ENCODE measurements at places on chromosomes 13 and 19.

DNA sequence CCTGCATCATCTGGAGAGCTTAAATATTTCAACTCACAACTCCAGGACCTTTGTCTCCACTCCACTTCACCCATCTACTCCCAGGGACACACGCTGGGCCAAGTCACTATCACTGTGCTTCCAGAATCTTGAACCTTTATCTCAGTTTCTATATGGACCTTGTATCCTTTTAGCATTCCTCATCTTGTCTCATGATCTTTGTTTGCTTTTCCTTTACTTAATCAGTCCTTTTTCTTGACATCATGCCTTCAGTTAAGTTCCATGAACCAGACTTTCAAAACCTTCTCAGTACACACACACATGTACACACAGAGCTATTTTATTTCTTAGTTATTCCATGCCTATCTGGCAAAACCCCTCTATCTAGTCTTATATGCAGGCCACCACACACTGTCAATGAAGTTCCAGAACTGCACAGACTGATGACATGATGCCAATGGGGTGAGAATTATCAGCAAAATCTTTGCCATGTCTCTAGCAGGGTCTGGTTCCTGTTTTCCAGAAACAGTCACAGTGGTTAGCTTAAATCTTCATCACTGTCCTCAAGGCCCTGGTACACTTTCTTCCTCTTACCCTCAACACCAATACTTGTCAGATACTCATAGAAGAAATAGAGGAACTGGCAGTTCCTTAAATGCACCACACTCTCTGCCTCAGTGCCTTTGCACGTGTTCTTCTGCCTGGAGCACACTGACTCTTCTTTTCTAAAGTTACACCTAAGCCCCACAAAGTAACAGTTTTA, 77.6 kb upstream of the STARD13 start:
- DNase-seq = no peak

- no peak for DNase-seq
Observed at GRCh38 chr19:43781630-43782310, 997 bp upstream of the KCNN4 start.

GRCh38 chr13:58598241-58598640, 966.7 kb downstream of the PCDH17 start:
- DNase-seq = no peak

DNA sequence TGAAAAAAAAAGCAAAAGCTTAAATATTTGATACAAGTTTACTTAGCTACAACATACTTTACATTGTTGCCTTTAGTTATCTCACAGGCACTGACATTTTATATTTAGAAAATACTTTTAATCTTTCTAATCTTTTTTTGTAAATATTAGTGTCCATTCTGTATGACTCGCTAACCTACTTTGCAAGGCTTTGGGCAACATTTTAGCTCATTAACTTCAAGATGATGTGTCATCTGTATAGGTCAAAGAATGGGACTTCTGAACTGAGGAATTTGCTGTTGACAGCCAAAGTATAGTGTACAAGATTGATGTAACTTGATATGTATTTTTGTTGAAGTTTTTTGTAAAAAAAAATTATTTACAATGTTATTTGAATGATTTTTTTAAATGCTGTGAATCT, 2.7 kb upstream of the C1QTNF9 start:
- DNase-seq = no peak

DNA sequence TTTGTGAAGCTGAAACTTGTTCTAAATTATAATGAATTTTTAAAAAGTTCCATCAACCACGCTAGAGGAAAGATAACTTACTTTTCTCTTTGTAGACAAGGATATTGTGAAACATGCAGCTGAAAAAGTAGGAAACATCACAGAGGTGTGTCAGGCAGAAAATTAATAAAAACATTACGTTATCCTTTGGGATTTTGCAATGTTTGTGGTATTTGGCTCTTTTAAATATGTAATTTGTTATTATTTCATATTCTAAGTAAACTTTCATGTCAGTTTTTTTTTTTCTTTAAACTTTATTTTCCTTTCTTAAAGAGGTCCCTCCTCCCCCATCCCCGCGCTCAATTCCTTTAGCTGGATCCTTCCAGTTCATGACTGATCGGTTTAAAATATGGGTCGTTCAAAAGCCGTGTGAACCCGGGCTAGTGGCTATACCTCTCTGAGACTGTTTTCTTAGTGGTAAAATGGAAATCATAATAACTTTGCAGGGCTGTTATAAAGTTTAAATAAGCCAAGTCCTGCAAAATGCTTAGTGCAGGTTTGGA, 740 bp upstream of the CCDC61 start:
- DNase-seq = no peak

- DNase-seq = no peak
Observed at GRCh38 chr13:99083981-99084380, 106.1 kb upstream of the DOCK9 start.

DNA sequence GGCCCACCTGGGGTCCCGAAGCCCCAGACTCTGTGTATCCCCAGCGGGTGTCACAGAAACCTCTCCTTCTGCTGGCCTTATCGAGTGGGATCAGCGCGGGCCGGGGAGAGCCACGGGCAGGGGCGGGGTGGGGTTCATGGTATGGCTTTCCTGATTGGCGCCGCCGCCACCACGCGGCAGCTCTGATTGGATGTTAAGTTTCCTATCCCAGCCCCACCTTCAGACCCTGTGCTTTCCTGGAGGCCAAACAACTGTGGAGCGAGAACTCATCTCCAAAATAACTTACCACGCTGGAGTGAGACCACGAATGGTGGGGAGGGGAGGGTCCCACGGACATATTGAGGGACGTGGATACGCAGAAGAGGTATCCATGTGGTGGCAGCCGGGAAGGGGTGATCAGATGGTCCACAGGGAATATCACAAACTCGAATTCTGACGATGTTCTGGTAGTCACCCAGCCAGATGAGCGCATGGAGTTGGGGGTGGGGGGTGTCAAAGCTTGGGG, 1.0 kb upstream of the ICAM5 start:
- no peak for DNase-seq

GRCh38 chr13:20711301-20712044, 8.0 kb downstream of the IL17D start:
- no peak for DNase-seq

GRCh38 chr13:106660746-106661625, 93.0 kb upstream of the ARGLU1 start:
- no peak for DNase-seq

DNA sequence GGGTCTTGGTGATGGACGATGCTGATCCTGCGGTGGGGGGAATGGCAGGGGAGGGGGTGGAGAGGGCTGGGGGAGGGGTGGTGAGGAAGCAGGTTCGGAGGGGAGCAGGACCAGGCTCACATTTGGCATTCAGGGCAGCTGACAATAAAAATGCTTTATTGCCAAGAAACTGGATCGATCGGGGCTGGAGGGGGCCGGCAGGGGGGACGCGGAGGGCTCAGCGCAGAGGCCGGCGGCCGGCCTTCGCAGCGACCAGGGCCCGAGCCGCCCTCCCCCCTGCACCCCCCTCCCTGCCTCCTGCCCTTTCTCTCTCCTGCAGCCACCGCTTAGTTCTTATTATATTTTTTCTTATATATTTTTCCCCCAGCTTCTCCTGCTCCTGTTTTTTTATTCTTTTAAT, 18.1 kb upstream of the POU2F2 start:
- DNase-seq = no peak

DNA sequence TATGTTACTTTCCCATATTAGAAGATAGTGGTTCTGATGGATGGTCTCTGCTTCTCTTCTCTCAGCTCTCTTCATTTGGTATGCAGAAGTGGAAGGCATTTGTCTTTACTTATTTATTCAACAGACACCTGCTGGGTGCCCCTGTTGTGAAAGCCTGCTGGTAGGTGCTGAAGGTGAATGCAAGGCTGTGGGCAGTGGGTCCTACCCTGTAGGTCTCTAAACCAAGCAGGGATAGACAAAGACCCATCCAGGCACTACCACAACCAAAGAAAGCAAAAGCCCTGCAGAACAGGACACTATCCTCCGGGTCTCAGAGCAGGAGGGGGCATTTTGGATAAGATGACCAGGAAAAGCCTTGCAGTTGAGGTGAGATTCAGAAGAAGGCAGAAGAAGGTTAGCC, 106.1 kb downstream of the STARD13 start:
- no peak for DNase-seq

DNA sequence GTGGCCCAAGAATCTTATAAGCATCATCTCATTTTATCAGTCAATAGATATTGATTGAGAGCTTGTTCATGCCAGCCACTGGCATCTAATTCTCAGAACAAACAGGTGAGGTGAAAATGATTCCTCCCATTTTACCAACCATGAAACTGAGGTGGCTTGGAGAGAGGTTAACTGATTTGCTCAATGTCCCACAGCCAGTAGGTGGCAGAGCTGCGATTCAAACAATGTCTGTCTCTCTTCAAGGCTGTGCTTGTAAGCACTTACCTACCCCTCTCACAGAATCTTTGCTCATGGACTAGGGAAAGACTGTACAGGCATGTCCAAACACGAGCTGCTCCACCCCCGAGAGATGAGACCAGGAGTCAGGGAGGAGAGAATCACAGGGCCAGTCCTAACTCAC, 21.5 kb upstream of the GSX1 start:
- DNase-seq = no peak

- DNase-seq = no peak
Observed at GRCh38 chr19:47111682-47112165, 1.9 kb downstream of the ZC3H4 start.

DNA sequence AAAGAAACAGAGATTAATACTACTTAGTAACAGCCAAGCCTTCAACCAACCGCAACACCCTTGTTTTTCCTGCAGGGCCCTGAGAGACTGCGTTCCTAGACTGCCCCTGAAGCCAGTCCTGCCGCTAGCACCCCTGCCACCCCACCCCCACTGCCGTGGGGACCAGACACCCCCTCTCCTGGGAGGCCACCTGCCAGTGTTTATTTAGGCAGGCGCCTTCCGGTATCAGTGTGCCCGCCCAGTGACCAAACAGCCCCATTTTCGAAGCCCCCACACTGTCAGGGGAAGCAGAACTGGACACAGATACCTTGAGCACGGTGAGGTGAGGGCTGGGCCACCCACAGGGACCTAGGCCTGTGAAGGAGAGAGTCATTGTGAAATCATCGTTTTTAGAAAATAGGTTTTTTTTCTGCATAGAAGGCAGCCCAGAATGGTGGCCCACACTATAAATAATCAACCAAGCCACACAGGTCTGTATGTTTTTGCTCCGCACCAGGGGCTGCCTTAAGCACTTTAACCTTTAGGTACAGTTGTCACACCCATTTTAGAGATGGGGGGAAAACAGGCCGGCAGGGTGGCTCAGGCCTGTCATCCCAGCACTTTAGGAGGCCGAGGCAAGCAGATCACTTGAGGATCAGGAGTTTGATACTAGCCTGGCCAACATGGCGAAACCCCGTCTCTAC, 3.5 kb upstream of the TLE5 start:
- no peak for DNase-seq

DNA sequence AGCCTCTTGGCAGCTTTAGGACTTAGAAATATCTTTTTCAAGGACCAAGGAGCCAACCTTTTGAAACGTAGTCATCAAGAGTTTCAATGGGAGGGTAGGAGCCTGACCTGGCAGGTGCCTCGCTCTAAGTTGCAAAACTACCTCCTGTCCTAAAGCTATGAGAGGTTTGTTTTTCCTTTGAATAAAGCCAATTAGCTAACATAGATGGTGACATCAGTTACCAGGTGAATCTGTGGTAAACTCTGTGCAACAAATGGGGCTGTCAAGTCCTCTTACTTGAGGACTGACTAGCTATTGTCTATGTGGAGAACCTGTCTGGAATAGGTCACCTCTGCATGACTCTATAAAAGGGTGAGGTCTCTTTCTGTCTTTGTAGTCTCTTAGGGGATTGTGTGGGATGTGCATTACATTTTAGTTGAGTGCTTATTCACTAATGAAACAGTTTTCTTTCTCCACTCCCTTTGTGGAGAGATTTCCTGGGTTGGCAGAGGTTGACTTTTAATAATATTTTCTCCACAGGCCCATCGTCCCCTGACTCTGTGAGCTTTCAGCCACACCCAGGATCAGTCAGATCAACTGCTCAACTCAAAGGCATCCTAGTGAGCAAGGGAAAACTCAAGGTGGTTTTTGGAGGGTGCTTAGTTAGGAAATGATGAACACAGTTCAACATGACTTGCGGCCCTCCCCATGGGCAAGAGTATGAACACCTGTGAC, 9.9 kb downstream of the ARL11 start:
- no peak for DNase-seq

DNA sequence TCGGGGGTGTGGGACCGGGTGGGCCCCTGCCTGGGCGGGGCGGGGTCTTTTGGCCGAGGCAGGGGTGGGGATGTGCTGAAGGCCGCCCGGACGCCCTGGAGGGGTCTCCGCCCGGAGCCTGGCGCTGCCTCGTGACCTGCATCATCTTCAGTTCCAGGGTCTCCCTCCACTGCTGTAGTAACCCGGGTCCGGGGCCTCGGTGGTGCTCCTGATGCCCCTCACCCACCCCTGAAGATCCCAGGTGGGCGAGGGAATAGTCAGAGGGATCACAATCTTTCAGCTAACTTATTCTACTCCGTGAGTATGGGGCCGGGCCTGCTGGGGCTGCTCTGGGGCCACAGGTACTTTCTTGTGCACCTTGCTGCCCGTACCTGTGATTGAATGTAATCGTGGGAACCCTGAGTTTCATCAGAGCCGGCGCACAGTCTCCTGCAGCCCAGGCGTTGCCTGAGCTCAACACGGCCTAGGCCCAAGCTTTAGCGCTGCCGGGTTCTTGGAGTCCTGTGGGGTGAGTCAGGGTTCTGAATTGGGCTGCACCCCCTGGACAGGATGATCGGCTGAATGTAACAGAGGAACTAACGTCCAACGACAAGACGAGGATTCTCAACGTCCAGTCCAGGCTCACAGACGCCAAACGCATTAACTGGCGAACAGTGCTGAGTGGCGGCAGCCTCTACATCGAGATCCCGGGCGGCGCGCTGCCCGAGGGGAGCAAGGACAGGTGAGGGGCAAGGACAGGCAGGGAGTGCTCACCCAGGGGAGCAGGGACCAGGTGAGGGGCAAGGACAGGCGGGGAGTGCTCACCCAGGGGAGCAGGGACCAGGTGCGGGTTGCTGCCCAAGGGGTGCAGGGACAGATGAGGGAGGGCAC, 10.5 kb downstream of the PEAK3 start:
- no peak for DNase-seq

- DNase-seq = no peak
Observed at GRCh38 chr13:21595546-21595822, 8.5 kb downstream of the MICU2 start.
